ENCODE measurements at places on chromosomes 7 and 10. TPM values are rescaled to one million over a fixed set of nuclear protein-coding genes. Genes with fewer than 3 reads are reported as not detected.

NEUROG3 gene
- not detected for polyA plus RNA-seq

MMRN2 gene
- 26.1 TPM for polyA plus RNA-seq

EN2 gene
- 0.15 TPM for polyA plus RNA-seq

UTF1 gene
- not detected for polyA plus RNA-seq

TMEM229A gene
- polyA plus RNA-seq: 0.12 TPM

PTF1A gene
- not detected for polyA plus RNA-seq

LRGUK gene
- polyA plus RNA-seq: 1.2 TPM

HYAL4 gene
- polyA plus RNA-seq: not detected

INMT gene
- polyA plus RNA-seq: 1.3 TPM

GRCh38 chr10:109740436-109740835 is 182.9 kb downstream of the XPNPEP1 start:
- DNase-seq: no peak

DNA sequence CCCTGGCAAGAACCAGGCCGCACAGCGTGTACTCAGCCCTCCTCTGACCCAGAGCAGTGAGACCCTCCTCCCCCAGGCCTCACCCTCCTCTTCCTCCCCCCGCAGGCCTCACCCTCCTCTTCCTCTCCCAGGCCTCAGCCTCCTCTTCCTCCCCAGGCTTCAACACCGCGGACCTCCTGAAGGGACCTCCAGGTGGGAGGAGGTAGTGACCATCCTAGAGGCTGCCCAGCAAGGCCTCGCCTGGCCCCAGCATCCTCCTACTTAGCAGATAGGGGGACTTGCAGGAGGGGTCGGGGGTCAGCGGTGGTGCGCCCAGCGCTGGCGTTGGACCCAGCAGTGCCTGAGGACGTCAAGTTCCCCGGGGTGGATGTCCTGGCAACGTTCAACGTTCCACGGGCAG is 270.8 kb downstream of the ELFN1 start:
- no peak for DNase-seq

DNA sequence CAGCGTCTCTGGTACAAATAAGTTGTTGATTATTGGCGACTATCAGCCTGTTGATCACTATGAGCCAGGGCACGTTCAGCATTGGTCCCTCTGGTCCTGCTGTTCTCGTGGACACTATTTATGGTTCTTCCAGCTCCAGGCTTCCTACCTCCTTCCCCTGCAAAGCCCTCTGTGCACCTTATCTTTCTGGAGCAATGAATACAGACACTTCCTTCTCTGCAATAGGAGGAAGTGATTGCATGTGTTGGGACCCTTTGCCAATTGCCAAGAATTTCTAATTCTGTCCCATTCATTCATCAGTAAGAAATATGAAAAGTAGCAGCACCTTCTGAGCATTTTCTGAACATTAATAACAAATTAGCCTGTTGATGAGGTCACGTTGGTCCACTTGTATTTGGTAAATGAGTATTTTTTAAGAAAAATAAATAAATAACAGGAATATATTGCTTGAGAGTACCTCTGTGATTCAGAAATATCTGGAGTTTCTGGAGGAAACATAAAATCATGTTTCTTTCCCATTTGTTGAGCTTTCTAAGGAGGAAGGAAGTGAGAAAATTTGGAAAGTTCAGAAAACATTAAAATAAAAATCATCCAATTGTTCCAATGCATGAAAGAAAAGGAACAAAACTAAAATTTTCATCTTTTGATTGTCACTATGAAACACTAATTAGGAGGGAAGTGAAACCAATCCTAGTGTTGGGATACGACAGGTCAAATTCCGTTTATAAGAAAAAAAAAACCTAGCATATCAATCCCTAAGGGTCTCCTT is 259.1 kb upstream of the KLF6 start:
- no peak for DNase-seq

DNA sequence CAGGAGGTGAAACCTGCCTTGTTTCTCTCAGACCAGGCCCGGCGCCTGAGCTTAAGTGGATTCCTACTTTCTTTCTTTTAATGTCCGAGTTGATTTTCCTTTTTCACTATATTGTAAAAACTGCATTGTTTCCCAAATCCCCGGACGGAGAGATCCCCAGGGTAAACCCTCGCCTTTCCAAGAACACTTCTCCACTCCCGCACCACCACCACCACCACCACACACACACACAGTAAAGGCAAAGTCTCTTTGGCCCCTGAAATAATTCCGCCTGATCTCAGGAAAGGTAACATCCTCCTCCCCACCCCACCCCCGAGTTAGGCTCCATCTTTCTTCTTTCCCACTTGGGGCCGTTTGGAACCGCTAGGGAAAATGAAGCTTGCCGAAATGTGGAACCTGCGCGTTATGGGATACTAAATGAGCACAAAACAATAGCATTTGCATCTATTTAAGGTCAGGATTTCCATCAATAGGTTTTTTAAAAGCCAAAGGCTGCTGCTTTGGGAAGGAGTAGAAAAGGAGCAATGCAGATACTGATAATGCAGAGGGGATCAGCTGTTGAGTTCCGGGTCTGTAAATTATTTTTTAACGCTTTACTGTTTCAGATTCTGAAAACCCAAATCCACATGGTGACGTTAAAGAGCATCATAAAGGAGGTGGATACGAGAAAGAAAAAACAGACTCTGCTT is 2.5 kb downstream of the HPSE2 start:
- no peak for DNase-seq

GRCh38 chr7:80618096-80618495 is 20.3 kb upstream of the CD36 start:
- DNase-seq: no peak

DNA sequence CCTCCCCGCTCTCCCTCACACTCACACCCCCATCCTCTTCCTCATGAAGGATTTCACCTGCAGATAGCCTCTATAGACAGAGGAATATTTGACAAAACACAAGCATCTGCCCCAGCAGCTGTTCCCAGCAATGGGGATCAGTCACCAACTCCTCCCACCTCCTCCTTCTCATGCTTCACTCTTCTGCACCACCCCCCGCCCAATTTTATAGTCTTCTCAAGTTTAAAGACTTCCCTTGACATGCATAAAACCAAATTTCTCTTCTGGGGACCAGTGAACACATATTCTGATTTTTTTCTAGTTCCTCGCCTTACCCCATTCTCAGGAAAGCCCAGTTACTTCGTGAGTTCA is 654.4 kb downstream of the LRMDA start:
- DNase-seq: no peak

- DNase-seq: no peak
These were observed 32.3 kb upstream of the ADGRA1 start for GRCh38 chr10:133055470-133055869.

DNA sequence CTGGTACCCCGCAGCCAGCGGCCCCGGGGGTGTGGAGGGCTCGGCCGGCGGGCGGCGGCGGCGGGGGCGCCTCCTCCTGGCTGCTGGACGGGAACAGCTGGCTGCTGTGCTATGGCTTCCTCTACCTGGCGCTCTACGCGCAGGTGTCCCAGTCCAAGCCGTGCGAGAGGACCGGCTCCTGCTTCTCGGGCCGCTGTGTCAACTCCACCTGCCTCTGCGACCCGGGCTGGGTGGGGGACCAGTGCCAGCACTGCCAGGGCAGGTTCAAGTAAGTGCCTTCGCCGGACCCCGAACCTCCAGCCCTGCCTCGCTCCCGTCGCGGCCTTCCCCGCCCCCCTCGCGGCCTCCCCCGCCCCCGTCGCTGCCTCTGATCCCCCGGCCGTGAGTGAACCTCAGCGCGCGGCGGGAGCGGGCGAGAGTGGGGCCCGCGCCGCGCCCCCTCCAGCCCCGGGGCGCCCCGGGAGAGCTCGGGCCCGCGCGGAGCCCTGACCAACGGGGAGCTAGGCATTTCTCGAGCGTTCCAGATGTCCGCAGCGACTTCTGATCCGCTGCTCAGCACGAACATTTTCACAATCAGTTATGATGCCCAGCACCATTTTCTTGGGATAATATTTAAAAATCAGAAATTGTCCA is 727 bp downstream of the ATRNL1 start:
- DNase-seq: no peak

GRCh38 chr10:101538446-101538845 is 49.6 kb downstream of the POLL start:
- no peak for DNase-seq

DNA sequence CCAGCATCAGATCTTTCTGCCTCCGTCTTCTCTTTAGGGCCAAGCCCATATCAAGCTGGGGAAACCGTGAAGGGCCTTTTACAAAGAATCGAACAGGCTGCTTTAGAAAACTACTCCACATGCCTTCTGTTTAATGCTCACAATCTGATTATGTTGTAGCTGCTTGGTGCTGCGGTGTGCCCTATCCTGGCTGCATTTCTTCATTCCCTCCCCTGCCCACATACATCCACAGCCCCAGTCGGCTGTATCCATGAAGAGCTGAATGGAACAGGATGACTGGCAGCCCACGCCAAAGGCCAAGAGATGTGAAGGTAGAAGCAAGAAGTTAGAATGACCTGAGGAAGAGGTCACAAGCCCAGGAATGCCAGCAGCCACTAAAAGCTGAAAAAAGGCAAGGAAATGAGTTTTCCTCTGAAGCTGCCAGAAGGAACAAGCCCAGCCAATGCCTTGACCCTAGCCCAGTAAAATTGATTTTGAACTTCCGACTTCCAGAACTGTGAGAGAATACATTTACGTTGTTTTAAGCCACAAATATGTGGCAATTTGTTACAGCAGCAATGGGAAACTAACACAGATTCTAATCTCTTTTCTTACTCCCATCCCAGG is 22.2 kb downstream of the TAS2R41 start:
- no peak for DNase-seq
